ENCODE measurements at places on chromosomes 11 and 22.

DNA sequence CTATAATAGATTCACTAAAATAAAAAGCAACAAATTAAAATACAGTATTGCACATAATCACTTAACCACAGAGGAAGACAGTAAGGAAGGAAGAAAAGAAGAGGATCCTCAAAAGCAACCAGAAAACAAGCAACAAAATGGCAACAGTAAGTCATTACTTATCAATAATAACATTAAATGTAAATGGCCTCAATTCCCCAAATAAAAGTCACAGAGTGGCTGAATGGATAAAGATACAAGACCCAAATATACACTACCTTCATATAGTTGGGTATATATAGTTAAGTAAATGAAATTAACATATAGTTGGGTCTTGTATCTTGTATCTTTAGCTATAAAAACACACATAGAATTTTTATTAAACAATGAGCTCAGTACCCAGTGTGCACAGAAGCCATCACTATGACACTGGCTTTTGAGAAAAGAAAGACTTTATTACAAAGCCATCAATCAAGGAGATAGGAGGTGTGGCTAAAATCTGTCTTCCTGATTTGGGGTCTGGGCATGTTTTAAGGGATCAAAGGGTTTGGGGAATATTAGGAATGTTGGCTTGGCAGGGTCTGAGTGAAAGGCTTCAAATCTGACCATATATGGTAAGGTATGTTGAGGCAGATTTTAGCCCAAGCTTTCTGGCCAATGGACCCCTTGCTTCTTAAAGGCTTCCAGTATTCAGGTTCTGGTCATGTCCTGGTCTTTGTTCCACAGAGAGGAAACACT is 13.4 kb upstream of the GLYAT start:
- DNase-seq, result no peak

GRCh38 chr22:24157822-24158135 is 23.5 kb upstream of the SUSD2 start:
- DNase-seq, result no peak

GRCh38 chr11:117866526-117866925 is 9.9 kb downstream of the FXYD6 start:
- no peak for DNase-seq

- DNase-seq, result no peak
These were observed 2.4 kb downstream of the MYRF start for GRCh38 chr11:61754534-61755482.

DNA sequence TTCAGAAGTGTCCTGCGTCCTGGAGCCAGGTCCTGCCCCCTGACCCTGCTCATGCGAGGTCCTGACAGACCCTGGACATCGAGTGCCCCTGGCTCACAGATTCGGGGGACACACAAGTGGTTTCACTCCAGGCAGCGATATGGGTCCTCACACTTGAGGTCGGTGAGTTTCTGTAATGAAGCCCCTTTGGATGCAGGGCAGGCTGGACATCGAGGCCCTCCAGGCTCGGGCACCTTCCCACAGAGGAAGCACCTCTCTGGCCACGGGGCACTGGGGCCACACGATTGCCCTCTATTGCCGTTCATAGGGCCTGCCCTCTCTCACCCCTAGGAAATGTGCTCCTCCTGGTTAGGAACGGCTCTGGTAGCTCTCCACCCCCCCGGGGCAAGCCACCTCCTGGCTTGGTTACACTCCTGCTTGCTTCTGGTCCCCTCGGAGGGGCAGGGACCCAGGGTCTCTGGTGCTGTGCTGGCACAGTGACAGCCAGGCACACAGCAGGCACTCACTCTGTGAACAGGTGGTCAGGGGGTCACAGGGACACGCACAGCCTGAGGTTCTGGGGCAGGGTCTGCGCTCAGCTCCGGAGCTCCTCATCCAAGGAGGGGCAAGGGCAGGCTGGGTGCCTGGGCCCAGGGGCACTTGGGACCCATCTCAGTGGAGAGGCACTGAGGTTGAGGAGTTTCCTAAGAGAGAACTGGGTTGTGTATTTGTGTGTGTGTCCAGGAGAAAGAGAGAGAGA is 907.7 kb downstream of the BRD1 start:
- peak; percentile 90 for DNase-seq

- peak; percentile 81 for DNase-seq
These were observed 565.4 kb downstream of the ETS1 start for GRCh38 chr11:128022007-128022368.

DNA sequence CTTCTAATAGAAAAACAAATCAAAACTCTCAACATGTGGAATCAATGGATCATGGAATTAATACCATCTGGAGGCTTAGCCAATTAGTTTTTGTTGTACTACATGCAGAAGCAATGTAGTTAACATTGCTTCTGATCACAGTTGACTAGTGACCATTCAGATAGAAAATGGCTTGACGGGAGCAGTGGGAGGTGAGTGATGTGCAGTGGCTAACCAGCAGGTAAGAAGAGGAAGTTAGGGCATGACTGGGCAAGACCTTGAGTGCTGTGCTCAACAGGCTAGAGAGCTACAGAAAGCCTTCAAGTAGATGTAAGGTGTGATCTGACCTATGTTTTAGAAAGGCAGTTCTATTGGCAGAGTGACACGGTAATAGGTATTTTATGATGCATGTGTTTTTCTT is 60.7 kb upstream of the ALKBH3 start:
- no peak for DNase-seq

DNA sequence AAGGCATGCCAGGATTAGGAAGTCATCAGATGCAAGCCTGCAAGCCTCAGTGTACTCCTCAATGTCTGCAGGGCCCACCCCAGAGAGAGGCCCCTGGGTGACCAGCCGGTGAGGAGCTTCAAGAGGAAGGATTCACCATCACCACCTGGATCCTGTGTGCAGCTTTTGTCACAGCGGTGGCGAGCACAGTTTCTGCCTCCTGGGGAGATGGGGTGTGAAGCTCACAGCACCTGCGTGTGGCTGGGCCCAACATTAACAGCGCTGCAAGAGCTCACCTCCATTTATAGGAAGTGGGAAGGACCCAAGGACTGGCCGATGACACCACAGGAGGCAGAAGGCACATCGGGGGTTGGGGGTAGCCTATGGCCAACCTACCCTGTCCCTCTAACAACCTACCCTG is 235.3 kb downstream of the CTTN start:
- no peak for DNase-seq

- no peak for DNase-seq
These were observed 1387.0 kb upstream of the RAG2 start for GRCh38 chr11:37984991-37985390.

- DNase-seq, result no peak
These were observed 3.3 kb upstream of the RAG1 start for GRCh38 chr11:36564376-36565030.

Measured in esophagus muscularis mucosa (tissue), 4 donors.